ENCODE measurements at places on chromosomes 6 and 20. TPM values are rescaled to one million over a fixed set of nuclear protein-coding genes. Genes with fewer than 3 reads are reported as not detected.

- no peaks in the 10 kb centered on the region for H3K27me3 ChIP-seq
- H3K4me3 ChIP-seq, result no peak overlapping the region
- peaks cover 61% of the 10 kb centered on the region for H3K36me3 ChIP-seq
- H3K4me1 ChIP-seq, result peaks cover 27% of the 10 kb centered on the region
- no peak overlapping the region for H3K27ac ChIP-seq
Observed at GRCh38 chr6:149385998-149386646, 13.9 kb upstream of the SUMO4 start.

- no peaks in the 10 kb centered on the region for H3K4me1 ChIP-seq
- no peak overlapping the region for H3K4me3 ChIP-seq
- peak; percentile 16 for DNase-seq
- H3K36me3 ChIP-seq, result no peaks in the 10 kb centered on the region
- H3K27ac ChIP-seq, result no peak overlapping the region
Observed at GRCh38 chr6:29696147-29697125, 15.5 kb upstream of the ZFP57 start.

DNA sequence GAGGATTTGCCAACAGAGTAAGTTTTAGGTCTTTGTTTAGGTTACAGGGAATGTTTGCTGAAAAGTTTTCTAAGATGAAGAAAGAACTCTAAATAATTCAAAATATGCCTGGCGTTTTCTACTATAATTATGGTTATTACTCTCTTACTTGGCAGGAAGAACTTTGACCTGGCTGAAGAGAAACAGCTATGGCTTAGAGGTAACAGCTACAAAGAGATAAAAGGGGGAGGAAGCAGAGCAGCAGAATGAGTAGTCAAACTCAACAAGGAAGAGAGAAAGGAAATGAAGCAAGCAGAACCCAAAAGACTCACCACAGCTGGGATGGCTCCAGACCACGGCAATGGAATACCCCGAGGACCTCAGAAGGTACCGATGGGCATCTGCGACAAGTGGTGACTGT lies 95.6 kb downstream of the KIF16B start:
- H3K27me3 ChIP-seq, result no peaks in the 10 kb centered on the region
- no peaks in the 10 kb centered on the region for H3K36me3 ChIP-seq
- no peak overlapping the region for H3K27ac ChIP-seq
- no peaks in the 10 kb centered on the region for H3K4me1 ChIP-seq
- H3K4me3 ChIP-seq, result no peak overlapping the region
- DNase-seq, result no peak

DNA sequence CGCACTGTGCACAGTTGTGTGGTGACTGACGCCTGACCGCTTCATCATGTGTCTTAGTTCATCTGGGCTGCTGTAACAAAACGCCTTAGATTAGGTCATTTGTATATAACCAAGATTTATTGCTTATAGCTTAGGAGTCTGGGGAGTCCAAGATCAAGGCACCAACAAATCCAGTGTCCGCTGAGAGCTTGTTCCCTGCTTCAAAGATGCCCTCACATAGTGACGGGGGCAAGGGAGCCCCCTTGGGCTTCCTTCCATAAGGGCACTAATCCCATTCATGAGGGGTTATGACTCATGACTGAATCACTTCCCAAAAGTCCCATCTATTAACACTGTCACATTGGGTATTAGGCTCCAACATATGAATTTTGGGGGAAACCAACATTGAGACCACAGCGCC lies 34.6 kb downstream of the CYP24A1 start:
- H3K27me3 ChIP-seq, result no peaks in the 10 kb centered on the region
- no peak overlapping the region for H3K4me3 ChIP-seq

GRCh38 chr6:43759136-43759906 lies 10.7 kb upstream of the VEGFA start:
- H3K36me3 ChIP-seq, result no peaks in the 10 kb centered on the region
- H3K4me1 ChIP-seq, result peaks cover 10% of the 10 kb centered on the region
- no peak for DNase-seq
- H3K27ac ChIP-seq, result no peak overlapping the region
- peaks cover 49% of the 10 kb centered on the region for H3K27me3 ChIP-seq
- no peak overlapping the region for H3K4me3 ChIP-seq

DNA sequence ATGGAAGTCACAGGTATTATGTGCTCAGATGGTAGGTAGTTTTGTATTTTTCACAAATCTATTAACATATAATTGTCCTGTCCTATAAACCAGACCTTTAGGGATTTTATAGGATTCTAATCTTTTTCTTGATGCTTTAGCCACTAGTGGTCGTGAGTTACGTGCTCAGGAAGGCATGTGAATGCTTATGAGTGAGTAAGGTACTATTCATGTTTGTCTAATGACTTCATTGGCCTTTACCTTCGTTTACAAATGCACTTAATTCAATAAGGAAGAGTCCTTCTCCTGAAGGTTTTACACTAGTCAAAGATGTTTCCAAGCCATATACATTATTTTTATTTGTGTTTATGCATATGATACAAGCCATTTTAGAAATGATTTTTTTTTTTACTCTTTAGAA lies 23.0 kb downstream of the PACRG start:
- no peak overlapping the region for H3K4me3 ChIP-seq
- H3K27me3 ChIP-seq, result no peaks in the 10 kb centered on the region
- no peak for DNase-seq
- H3K27ac ChIP-seq, result no peak overlapping the region
- H3K4me1 ChIP-seq, result no peaks in the 10 kb centered on the region
- H3K36me3 ChIP-seq, result no peaks in the 10 kb centered on the region

- H3K27ac ChIP-seq, result peak overlapping the region; percentile 84
- DNase-seq, result peak; percentile 59
- H3K4me1 ChIP-seq, result peaks cover 74% of the 10 kb centered on the region
- peaks cover 2% of the 10 kb centered on the region for H3K27me3 ChIP-seq
- peaks cover 35% of the 10 kb centered on the region for H3K36me3 ChIP-seq
- H3K4me3 ChIP-seq, result peak overlapping the region; percentile 61
Observed at GRCh38 chr6:57432157-57432556, 114.7 kb downstream of the PRIM2 start.

- DNase-seq, result no peak
- peaks cover 70% of the 10 kb centered on the region for H3K4me1 ChIP-seq
- peaks cover 15% of the 10 kb centered on the region for H3K36me3 ChIP-seq
- no peaks in the 10 kb centered on the region for H3K27me3 ChIP-seq
Observed at GRCh38 chr20:8647961-8648441, 420.9 kb upstream of the PLCB4 start.

GRCh38 chr20:328027-328974 lies 2.9 kb downstream of the SOX12 start:
- DNase-seq, result no peak
- H3K4me3 ChIP-seq, result peak overlapping the region; percentile 88
- H3K4me1 ChIP-seq, result peaks cover 41% of the 10 kb centered on the region
- H3K36me3 ChIP-seq, result peaks cover 15% of the 10 kb centered on the region
- H3K27me3 ChIP-seq, result peaks cover 5% of the 10 kb centered on the region
- H3K27ac ChIP-seq, result peak overlapping the region; percentile 65

DNA sequence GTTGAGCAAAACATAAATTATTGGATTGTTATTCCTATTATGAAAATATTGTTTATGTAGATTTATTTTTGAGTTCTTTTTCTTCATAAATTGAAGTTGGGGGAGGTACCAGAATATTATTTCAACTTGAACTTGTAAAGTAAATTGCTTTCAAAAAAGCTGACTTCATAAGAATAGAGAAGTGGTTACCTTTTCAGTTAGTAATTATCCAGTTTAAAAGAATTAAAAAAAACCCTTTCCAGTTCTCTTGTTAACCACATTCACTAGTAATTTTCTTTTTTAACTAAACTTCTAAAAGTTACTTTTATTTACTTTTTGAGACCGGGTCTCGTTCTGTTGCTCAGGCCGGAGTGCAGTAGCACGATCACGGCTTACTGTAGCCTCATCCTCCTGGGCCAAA lies 124.3 kb downstream of the CDKAL1 start:
- H3K27ac ChIP-seq, result no peak overlapping the region
- no peak for DNase-seq
- no peak overlapping the region for H3K4me3 ChIP-seq
- H3K36me3 ChIP-seq, result peaks cover 4% of the 10 kb centered on the region

GRCh38 chr6:109671733-109672132 lies 19.3 kb downstream of the AK9 start:
- no peaks in the 10 kb centered on the region for H3K27me3 ChIP-seq
- H3K4me3 ChIP-seq, result no peak overlapping the region
- H3K36me3 ChIP-seq, result no peaks in the 10 kb centered on the region
- peaks cover 21% of the 10 kb centered on the region for H3K4me1 ChIP-seq
- peak; percentile 41 for DNase-seq
- no peak overlapping the region for H3K27ac ChIP-seq

Gene MAP3K4
- 25.3 TPM for total RNA-seq

Gene USP49
- 1.7 TPM for total RNA-seq

Gene TPX2
- total RNA-seq, result 51.0 TPM

Gene TUBB2B
- total RNA-seq, result 0.29 TPM

Gene RBPJL
- not detected for total RNA-seq

Gene HUS1B
- total RNA-seq, result 0.24 TPM

All from HFFc6 (cell line).